Activated effector memory CD4-positive, alpha-beta T cell treated with Interleukin-2 at 50 U/mL for 16 hours (primary cell): ENCODE measurements at places on chromosomes 2 and 18.

DNA sequence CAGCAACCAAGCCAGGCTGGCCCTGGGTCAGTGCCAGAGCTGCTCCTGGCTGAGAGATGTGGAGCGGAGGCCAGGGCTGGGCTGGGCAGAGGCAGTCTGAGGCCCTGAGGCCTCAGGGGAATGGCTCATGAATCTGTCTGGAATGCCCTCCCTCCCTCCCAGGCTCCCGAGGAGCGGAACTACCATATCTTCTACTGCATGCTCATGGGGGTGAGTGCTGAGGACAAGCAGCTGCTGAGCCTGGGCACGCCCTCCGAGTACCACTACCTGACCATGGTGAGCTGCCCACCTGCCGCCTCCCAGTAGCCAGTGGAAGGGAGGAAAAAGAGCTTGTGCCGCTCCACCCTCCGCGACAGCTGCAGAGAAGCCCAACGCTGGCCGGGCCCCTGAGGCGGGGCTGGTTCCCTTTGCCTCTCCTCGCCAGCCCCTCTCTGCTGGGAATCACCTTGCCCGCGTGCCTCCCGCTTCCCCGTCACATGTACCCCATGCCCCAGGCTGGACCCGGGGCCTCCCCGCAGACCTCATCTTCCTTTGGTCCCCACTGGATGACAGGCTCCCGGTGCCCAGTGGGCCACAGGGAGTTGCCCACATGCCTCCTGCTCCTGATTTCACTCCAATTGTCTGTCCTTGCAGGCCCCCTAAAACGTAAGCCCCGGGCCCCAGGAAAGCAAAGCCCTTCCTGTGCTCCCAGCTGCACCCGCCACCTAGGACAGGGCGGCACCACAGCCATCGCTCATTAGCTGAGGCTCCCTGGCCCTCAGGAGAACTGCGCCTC lies 41.1 kb downstream of the MYO7B start:
- no peak for DNase-seq

GRCh38 chr2:18993756-18994338 lies 364.6 kb downstream of the OSR1 start:
- DNase-seq, result no peak

DNA sequence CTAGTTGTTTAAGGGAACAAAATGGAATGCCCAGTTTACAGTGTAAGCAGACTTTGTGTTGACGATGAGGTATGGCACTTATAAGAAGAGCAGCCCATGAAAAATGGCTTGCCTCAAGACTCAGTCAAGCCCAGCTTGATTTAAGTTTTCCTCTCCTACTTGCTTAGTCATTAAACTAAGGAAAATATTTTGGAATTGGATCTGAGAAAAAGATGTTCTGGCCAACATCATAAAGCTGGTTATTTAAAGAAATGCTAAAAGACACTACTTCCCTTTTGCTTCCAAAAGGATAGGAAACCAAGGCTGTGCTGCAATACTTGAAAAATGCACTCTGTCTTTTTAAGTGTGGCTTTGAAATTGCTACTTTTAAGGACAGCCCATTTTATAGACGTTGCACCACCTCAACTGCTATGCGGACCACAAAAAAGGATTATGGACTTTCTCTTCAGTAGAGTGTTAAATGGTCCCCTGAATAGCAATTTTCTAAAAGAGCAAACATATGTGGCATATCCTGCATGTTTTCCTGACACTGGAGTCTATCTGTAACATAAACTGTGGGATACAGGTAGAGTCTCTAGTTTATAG lies 32.1 kb downstream of the CCDC141 start:
- no peak for DNase-seq

DNA sequence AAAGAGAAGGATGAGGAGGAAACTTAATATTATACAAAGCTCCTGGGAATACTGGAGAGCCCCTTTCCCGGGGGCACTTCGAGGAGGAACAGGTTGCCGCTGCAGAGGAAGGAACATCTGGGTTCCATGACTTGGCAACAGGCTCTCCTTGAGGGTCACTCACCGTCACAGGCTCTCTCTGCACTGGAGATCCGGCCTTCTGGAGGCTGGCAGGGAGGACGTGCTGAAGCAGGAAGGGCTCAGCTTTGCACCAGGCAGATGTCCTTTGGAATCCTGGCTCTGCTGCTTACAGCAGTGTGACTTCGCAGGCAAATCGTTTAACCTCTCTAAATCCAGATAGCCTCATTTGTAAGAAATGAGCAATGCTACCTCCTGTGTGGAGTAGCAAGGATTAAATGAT lies 2.9 kb upstream of the DPYSL5 start:
- no peak for DNase-seq

DNA sequence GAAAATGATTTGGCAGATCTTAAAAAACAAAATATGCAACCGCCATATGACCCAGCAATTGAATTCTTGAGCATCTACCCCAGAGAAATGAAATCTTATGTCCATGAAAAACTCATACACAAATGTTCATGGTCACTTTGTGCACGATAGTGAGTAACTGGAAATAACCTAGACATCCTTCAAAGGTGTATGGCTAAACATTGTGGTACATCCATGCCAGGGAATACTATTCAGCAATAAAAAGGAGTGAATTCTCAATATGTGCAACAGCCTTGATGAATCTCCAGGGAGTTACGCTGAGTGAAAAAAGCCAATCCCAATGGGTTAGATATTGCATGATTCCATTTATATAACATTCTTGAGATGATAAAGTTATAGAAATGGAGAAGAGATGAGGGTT lies 112.7 kb upstream of the SMAD2 start:
- DNase-seq, result no peak

GRCh38 chr2:164514491-164514890 lies 106.8 kb downstream of the GRB14 start:
- no peak for DNase-seq

DNA sequence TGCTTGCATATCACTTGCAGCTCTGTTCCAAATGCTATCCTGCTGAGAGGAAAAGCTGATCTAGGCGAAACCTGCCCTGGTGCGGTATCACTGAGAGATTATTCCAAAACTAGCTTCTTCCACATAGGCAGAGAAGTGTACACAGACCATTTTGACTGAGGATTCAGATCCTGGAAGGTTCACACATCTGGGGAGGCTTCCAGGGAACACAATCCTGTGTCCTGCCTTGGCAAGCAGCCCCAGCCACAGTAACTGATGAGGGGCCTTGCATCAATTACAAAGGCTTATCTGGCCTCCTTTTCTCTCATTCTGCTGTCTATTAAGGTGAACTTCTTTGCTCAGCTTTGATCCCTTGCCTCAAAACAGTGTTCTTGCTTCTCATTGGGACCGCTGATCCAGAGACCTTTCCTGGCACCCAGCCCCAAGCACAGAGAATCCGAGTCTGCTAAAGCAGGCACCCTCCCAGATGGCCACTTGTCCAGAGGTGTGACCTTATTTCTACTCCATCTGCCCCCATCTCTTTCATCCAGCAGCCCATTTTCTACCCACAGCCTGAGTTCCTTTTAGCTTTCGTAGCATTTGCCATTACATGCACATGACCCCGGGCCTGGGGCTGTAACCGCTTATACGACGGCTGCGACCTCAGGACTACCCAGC lies 52.3 kb upstream of the ZFP36L2 start:
- no peak for DNase-seq

DNA sequence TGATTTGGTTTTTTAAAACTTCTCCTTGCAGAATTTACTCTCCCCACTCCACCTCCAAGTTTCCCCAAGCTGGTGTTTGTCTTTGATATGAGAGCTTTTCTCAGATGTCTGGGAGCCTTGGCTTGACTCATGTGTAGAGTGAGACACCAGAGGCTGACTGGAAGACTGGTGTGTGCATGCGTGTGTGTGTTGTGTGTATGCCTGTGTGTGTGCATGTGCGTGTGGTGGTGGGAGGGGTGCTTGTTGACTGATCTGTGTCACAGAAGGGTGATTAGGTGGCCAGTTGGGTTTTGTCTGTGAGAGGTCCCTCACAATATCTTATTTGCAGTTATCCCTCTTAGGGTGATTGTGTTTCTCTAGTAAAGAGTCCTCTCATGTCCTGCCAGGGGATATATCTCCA lies 50.5 kb upstream of the HPCAL1 start:
- DNase-seq, result no peak

DNA sequence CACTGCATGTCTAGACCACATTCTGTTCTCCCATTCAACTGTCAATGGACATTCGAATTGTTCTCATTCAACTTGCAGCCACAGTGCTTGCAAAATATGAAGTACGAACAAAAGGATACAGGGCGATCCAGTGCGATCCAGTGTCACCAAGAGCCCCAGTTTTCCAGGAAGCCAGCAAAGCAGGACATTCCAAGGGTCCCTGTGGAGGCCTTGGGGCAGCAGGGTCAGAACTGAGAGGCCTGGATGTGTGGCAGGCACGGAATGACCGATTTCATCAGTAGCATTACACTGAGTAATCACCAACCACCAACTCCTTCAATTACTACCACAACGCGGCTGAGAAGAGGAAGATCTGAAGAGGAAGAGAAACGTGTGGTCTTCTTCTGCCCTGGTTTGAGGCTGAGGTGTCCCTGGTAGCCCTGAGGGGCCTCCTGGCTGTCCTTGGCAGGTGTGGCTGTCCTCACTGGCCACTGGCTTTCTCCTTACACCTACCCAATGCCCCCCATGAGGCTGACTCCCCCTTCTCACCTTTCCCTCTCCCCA lies 172.7 kb upstream of the FHL2 start:
- no peak for DNase-seq

DNA sequence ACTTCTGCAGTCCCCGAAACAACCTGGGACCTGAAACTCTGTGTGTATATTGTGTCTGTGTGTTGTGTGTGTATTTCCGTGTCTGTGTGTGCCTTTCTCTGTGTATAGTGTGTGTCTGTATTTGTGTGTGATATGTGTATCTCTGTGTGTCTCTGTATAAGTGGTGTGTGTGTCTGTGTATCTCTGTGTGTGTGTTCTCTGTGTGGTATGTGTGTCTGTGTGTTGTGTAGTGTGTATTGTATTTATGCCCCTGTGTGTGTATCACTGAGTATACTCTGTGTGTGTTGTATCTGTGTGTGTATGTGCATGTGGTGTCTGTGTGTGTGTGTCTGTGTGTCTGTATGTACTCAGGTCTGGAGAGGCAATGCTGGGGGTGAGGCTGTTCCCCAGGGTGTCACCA lies 11.6 kb downstream of the CASP8 start:
- no peak for DNase-seq

DNA sequence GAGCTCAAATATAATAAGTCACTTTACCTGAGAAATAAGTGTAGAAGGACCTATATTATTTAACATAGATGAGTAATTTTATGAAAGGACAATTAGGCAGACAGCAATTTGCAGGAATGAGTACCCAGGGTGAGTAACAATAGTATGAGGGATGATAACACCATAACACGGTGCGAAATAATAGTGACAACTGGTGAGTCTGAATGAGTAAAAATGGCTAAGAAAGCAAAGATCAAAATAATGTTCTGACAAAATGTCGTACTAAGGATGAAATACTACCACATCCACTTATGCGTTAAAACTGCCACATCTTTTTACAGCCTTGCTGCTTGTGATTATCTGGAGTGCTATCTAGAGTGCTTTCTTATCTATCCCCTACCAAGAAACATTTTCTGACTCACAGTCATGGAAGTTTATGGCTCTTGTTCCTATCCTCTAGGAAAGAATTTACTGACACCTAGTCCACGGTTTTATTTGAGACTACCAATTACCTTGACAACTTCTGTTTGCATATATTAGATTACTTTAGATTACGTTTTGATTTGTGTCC lies 929.7 kb downstream of the LRP1B start:
- no peak for DNase-seq

DNA sequence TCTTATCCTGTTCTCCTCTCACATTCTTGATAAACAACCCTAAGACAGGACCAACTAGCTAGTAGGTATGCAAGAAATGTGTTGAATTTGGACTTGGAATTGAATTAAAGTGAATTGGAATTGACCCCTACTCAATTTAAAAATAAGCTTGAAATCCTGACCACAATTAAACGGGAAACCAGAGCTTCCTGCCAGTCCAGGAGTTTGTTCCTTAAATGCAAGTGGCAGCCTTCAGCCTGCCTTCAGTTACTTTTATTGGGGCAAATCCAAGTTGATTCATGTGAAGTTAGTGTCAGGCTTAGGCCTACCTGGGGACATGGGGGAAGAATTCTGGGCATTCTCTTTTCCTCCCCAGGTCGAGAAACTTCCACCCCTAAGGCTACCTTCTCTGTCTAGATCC lies 457.6 kb downstream of the BCL11A start:
- DNase-seq, result no peak

DNA sequence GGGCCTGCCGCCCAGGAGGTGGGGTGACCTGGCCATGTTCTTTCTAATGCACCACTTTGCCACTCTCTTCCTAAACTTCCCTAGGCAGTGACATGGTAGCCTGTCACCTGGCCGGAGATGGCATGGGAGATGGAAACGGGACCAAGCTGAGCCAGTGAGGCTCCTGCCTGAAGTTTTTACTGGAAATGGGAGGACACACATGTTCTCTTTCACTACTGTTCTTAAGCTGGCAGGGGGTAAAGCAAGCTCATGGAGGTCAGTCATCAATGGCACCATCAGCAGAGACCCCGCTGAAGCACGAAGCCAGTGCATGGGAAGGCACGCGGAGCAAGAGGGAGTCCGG lies 50.7 kb downstream of the ATIC start:
- DNase-seq, result no peak

DNA sequence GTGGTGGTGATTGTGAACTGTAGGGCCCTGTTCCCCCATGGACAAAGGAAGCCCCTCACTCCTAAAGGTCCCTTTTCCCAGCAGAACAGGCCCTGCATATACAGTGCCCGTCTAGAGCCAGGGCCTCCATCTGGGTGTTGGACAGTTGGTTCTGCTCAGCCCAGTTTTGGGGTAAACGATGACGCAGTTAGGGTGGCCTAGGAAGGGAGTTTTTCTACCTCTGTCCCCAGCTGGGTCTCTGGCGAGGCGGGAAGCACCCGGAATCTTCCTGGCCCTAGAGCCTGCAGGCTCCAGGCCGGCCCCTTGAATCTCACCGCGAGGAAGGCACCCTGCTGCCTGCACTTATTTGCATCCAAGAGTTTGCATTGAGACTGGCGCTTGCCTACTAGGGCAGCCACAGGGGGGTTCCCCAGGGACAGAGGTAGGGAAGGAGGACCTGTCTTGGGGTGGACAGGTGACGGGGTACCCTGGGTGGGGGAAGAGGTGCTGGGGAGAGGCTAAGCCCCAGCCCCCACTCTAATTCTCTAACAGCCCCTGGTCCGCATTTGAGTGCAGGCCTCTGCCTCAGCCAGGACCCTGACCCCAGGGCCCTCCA lies 529 bp upstream of the MTA3 start:
- DNase-seq, result no peak

- DNase-seq, result no peak
Observed at GRCh38 chr2:76197842-76198448, 487.2 kb upstream of the GCFC2 start.
